ENCODE measurements at places on chromosomes 16 and 17.

DNA sequence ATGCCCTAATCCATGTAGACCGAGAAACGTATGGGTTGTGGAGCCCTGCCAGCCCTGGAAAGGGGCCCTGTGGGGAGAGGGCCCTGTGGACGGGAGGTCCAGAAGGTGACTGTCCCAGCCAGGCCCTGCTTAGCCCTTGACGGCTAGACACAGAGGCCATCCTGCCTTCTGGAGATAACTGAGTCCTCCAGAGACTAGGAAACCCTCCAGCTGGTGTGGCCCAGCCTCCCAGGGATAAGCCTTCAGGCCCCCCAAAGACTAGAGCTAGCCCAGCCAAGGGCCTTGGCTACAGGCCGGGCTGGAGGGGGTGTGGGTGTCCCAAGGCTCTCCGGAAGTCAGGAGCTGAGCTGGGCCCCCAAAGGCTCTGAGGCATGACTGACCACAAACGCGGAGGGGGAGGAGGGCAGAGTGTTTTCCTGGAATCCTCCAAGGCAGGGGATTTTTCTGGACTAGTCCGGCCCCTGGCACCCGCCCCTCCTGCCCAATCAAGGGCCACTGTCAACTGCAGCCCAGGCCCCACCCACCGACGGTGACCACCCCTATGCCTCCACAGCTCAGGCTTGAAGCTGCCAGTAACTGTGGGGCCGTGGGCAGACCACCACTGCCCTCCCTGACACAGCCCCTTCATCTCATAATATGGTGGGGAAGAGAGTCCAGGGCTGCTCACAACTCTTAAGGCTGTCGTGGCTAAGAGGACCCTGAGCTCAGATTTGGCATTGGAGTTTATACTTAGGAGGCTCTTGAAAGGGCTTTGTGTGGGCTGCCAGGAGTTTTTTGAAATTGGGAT is 885 bp upstream of the VASN start:
- peak; percentile 43 for DNase-seq

- DNase-seq, result no peak
Observed at GRCh38 chr17:48930435-48930873, 14.2 kb downstream of the SNF8 start.

- no peak for DNase-seq
Observed at GRCh38 chr17:40333781-40334448, 24.9 kb downstream of the RARA start.

DNA sequence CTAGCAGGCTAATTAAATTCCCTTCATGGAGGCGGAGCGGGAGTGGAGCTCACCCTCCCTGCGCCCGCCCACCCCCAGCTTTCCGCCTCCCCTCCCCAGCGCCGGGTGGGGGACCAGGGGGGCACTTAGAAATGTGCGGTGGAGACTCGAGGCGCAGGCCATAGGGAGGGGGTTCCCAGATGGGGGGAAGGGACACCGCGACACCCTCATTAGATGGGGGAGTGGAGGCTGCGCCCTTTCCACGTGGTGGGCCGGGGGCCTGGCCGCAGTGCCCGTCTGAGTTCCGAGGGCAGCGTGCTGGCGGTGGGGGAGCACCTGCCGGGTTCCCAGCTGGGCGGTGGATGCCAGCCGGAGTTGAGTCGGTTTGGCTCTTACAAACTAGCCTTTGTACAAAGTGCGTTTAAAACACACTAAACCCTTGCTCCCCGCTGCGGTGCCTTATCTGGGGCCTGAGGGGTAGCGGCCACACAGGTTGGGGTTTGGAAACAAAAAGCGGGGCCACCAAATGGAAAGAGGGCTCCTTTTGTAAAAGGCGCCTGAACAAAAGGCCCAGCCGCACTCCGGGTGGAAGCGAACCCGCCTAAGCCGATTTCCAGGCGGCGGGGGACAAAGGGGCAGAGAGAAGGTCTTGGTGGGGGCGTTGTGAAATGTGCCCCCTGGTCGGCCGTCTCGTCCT is 1.4 kb downstream of the GSE1 start:
- DNase-seq, result no peak

GRCh38 chr16:70772493-70772892 is 28.5 kb downstream of the VAC14 start:
- DNase-seq, result no peak

DNA sequence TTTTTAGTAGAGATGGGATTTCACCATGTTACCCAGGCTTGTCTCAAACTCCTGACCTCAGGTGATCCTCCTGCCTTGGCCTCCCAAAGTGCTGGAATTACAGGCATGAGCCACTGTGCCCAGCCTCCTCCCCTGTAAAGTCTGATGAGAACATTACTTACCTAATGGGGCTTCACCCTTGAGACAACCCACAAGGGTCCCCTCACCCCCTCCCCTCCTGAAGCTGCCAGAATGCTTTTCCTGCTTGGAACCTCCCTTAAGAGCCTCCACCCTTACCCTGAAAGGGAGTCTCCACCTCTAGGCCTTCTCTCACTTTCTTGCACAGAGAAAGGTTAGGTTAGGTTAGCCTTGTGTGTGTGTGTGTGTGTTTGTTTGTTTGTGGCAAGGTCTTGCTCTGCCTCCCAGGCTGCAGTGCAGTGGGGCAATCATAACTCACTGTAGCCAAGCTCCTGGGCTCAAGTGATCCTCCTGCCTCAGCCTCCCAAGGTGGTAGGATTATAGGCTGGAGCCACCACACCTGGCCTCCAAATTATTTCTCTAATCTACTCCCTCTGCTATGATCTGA is 8.9 kb downstream of the SLC5A11 start:
- DNase-seq, result no peak

DNA sequence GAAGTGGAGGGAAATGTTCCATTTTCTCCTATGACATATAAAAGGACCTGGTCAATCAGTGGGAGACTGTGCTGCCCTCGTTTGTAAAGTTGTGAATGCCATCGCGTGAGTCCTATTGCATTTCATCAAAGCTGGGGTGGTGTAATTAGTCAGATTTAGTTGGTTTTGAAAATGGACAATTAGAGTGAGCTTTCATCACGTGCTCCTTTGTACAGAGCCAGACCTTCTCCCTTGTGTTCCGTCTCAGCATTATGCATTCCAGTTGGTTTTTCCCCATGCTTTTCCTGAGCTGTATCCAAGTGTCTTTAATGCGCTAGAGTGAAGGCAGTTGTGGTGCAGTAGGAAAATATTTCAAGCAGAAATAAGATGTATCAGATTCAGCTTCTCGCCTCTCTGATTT is 10.4 kb downstream of the SEC14L1 start:
- DNase-seq, result no peak

DNA sequence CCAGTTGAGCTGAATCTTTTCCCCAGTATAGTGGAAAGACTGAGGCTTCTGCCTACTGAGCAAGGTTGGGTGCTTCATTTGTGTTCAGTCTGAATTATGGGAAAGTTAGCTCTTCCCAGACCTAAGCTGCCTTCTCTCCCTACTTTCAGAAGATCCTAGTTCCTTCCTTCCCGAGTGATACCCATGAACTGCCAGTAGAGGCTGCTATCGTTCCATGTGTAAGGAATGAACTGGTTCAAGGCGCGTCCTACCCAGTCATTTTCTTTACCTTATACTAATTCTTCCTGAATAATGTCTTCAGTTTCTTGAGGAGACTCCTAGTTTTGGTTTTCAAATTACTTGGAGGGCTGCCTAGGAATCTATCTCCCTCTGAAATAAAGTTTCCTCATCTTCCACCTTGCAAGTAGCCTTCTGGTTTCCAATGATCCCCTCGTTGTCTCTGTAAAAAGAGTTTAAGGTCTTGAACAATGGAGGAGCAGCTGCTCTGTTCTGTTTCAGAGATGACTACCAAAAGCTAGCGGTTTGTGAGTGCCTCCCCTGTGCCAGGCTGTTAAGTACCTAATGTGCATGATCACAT is 934 bp upstream of the AOC2 start:
- DNase-seq, result peak; percentile 26

DNA sequence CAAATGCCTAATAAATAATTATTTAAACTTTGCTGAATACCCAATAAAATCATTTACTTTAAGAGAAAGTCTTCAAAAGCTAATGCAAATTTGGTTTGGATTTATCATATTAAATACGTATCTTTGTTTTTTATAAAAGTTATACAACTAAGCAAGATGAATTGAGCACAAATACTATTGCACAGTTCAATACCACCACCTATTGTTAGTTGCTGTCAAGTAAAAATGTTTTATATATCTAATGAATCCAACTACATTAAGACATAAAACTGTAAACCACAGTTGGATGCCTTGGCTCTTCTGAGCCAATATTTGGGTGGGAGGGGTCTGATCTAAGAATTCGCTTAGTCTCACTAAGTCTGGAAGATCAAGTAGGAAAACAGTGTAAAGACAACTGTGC is 7.7 kb downstream of the FBXL20 start:
- DNase-seq, result no peak

DNA sequence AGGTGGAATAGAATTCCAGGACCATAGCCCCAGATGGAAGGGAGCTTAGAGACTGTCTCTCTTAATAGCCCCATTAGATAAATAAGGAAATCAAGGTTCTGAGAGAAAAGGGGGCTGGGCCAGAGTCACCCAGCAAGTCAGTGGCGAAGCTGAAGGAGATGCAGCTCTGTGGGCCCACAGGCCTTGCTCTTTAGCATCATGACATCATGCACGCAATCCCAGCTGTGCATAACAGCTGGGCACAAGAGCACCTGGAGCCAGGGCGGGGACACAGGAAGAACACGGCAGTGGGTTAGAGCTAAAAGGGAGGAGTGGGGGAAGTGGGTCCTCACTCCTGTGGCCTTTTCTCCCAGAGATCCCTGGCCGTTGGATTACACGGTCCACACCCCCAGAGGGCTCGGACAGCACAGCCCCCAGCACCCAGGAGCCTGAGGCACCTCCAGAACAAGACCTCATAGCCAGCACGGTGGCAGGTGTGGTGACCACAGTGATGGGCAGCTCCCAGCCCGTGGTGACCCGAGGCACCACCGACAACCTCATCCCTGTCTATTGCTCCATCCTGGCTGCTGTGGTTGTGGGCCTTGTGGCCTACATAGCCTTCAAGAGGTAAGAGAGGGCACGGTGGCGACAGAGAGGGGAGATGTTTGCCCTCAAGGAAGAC is 15.1 kb downstream of the NGFR start:
- DNase-seq, result no peak

- no peak for DNase-seq
Observed at GRCh38 chr16:71920658-71921057, 25.3 kb downstream of the IST1 start.

- no peak for DNase-seq
Observed at GRCh38 chr16:10333321-10334032, 52.4 kb upstream of the ATF7IP2 start.

DNA sequence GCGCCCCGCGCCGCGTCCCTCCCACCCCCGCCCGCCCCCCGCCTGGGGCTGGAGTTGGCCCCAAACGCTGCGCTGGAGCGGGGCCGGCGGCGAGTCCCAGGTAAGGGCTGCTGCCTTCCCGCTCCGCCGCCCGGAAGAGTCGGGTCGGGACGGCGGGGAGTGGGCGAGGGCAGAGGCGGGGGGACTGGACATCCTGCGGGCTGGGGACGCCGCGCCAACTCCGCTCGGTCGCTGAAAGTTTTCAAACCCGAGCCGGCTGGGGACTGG is 469 bp downstream of the GPRC5C start:
- no peak for DNase-seq

- no peak for DNase-seq
Observed at GRCh38 chr17:33113991-33114370, 122.3 kb downstream of the SPACA3 start.

- DNase-seq, result peak; percentile 93
Observed at GRCh38 chr17:61247439-61247838, 152.2 kb upstream of the TBX2 start.

DNA sequence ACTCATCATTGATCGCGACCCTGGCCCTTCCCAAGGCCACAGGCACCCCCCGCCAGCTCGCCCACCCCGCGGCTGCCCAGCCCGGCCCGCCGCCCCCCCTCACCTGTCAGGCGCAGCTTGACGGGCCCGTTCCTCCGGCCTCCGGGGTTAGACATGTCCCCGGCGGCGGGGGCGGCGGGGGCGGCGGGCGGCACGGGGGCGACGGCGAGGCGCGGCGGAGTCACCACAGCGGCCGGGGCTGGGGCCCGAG is 456 bp downstream of the SMURF2 start:
- no peak for DNase-seq

DNA sequence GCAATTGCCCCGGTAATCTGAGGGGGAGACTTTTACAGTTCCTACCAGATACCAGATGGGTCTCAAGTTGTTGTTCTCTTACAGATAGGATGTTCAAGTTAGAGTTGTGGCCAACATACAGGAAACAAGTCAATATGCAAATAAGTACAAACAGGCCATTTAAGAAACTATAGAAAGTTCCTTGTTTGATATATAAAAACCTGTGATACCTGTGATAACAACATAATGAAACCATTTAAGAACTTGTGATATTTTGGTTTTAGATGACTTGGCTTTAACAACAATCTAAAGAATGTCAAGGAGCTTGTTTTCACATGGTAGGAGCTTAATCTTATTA is 16.8 kb downstream of the CDR2 start:
- DNase-seq, result no peak

DNA sequence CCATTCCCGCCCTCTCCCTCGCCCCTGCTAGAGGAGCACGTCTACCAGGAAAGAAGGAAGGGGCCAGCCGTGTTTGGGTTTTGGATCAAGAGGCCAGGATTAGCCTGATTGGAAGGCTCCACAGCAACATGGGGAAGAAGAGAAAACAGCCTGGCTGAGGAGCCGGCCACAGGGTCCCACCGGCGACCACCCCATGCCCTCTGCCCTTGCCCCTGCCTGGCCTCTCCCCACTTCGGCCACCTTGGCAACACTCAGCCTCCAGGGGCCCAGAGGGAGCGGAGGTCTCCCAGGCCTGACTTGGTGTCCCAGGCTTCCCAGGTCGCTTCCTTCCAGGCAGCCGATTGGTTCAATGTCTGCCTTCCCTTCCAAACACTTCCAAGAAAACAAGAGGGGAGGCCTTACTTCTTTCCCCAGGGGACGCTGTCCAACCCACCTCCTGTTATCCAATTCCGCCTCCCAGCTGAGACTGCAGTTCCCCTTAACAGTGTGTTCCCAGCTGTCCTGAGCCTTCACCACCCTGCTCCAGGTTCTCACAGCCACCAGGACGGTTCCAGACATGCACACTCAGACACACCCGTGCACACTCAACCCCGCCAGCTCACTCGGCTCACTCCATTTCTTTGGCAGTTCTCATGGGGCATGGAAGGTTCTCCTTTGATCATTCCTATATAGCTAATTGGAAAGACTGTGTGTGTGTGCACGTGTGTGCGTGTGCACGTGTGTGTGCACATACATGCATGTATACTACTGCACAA is 65.4 kb downstream of the RBFOX3 start:
- DNase-seq, result no peak

DNA sequence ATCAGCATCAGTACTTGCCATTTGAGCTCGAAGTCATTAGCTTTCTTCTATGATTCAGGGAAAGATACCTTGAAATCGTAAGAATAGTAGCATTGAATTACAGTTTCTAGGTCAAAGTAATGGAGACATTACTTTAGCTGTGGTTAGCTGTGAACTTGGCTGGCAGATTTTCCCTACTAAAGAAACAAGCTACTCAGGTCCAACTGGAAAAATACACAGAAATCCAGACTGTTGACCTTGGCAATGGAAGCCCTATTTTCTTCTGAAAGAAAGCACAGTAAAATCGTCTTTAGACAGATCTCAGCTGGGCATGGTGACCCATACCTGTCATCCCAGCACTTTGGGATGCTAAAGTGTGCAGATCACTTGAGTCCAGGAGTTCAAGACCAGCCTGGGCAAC is 13.4 kb upstream of the DNAJA2 start:
- no peak for DNase-seq

GRCh38 chr17:78341559-78342448 is 18.1 kb downstream of the SOCS3 start:
- no peak for DNase-seq

Data from skeletal muscle cell (primary cell).